ENCODE measurements at places on chromosomes 16 and 17. TPM values are rescaled to one million over a fixed set of nuclear protein-coding genes. Genes with fewer than 3 reads are reported as not detected.

Gene SCIMP
- total RNA-seq = not detected

Gene SEZ6
- total RNA-seq = not detected

Gene CDK12
- total RNA-seq = 86.6 TPM

Gene CMTM1
- 5.6 TPM for total RNA-seq

Gene LRRC36
- not detected for total RNA-seq

Gene PPY
- total RNA-seq = not detected

- DNase-seq = peak; percentile 92
Observed at GRCh38 chr17:386141-386876, 33.7 kb upstream of the RPH3AL start.

GRCh38 chr16:68377667-68378393, 67.0 kb downstream of the PRMT7 start:
- no peak for DNase-seq

DNA sequence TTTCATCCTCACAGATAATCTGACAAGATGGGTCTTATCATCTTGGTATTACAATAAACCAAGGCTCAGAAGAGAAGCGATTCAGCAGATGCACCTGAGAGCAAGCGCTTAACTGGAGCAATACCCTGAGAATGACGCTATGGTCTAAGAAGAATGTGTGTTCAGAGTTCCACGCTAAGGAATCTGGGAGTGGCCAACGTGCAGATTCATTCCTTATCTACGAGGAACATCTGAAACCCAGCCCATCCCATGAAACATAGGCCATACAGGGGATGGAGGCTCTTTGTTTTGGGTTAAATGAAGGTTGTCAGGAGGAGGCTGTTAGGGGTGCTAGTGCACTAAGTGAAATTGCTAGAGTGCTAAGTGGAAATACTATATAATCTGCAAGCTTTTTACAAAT, 28.5 kb upstream of the KDM8 start:
- peak; percentile 62 for DNase-seq

GRCh38 chr16:17026600-17027242, 444.0 kb downstream of the XYLT1 start:
- DNase-seq = no peak

GRCh38 chr17:6098050-6098822, 28.1 kb downstream of the WSCD1 start:
- no peak for DNase-seq

DNA sequence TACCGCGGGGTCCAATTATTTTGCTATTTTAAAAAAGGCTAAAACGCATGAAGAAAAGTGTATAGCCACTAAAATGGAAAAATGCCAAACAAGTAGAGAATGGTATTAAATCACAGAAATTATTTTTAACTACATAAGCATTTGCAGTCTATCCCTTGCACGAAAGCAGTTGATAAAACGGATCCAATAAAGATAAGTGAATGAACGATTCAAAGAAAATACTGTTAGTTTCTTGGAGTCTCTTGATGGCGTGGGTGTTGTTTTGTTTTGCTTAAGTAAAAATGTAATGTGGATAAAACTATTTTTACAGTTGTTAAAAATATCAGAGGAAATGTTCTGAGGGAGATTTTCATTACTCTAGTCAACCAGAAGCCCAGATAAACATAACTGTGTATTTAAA, 9.3 kb downstream of the HS3ST3A1 start:
- no peak for DNase-seq

DNA sequence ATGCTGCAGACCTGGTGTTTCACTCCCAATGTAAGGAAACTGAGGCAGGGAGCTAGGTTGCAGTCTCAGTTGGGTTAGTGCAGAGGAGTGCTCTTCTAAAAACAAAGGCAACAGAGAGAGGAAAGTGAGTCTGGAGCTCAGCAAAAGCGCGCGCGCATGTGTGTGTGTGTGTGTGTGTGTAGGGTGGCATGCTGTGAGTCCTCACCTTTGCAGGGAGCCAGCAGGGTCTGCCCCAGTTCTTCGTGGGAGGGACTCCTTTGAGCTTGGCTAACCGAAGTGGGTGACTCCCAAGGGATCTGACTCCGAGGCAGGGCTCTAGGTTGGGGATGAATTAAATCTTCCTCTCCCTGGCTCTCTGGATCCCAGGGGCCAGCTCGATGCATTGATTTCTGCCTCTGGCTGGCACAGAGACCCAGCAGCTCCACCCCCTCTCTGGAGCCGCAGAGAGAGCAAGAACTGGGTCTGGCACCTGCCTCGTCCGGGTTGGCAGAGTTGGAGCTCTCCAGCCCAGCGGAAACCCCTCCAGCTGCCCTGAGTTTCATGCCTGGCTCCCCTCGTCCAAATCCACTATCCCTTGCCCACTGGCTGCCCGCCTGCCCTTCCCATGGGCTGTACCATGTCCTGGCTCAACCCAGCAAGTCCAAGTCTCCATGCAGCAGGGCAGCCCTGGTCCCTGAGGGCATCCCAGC, 1.3 kb upstream of the BTBD17 start:
- no peak for DNase-seq

GRCh38 chr17:68468788-68469187, 11.5 kb upstream of the WIPI1 start:
- DNase-seq = no peak

- no peak for DNase-seq
Observed at GRCh38 chr16:56812884-56813283, 52.1 kb upstream of the SLC12A3 start.

DNA sequence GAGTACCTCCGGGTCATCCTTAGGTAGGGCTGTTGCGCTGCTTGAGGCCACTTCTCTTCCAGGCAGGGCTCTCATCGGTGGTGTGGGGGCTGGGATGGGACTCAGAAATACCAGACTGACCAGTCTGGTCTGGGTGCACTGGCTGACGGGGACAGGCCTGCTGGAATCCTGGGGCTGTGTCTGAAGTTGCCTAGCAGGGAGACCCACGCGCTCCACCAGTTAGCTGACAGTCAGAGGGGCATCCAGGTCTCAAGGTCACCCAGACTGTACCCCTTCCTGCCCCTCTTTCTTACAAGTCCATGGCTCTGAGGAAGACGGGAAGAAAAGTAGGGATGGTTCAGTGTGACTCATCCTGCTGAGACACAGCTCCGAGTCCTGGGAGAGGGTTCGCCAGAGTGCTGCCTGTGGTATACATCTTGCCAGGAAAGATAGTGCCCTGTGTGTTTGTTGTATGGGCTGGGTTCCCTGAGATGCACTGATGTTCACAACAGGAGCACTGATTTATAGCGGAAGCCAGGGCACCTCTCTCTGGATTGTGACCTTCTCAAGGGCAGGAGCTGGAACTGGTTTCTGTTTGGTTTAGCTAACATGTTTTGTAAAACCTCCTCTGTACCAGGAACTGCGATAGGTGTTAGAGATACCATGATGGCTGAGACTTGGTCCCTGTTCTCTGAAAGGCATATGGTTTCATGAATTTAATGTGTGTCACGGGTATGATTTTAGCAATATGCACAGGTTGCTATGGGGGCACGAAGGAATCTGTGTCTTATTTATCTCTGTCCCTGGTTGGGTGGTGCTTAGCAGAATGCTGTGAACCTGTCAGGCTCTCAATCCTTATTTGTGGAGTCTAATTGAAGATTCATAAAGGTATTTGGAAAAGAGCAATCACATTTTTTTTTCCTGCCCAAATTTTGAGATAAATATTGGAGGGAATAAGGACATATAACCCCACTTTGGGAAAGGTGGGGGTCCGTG, 97.5 kb downstream of the OR1D5 start:
- peak; percentile 76 for DNase-seq

GRCh38 chr17:49365667-49366066, 3.6 kb upstream of the ZNF652 start:
- DNase-seq = peak; percentile 69

DNA sequence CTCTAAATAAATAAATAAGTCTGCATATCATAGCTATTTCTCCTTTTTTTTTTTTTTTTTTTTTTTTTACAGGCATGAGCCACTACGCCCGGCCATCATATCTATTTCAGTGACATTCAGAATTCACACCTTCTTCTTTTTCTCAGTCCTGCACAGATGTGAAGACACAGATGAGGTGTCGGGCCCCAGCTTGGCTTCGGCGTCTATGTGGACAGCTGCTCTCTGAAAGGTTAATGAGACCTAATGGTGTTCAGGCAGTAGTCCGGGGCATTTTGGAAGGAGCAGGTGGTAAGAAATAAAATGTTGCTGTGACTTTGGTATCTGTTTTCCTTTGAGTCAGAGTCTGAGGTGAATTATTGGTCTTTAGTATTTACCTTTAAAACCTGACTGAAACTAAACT, 23.6 kb downstream of the TANGO6 start:
- DNase-seq = no peak

- DNase-seq = no peak
Observed at GRCh38 chr17:6779411-6779810, 3.4 kb downstream of the FBXO39 start.
